Mesothelial cell of epicardium (in vitro differentiated cells): ENCODE measurements at places on chromosomes 5 and 9. TPM values are rescaled to one million over a fixed set of nuclear protein-coding genes. Genes with fewer than 3 reads are reported as not detected.
A peak's percentile ranks its signal among the peaks of the same experiment; 100 is the strongest.

The STPG3 gene
- total RNA-seq: 0.18 to 0.29 TPM in 2 of 3 replicates, not detected in the other

The PCDHB2 gene
- 116 to 127 TPM (median 118 TPM) in 3 replicates for total RNA-seq

The DRD1 gene
- total RNA-seq: 0.34 to 0.54 TPM (median 0.40 TPM) in 3 replicates

The F2RL2 gene
- total RNA-seq: 1.4 to 3.3 TPM (median 2.4 TPM) in 3 replicates

The FOXD1 gene
- total RNA-seq: 0.09 TPM in 1 of 3 replicates, not detected in the others

The TMEFF1 gene
- total RNA-seq: 19.6 to 25.5 TPM (median 24.3 TPM) in 3 replicates

The FGF10 gene
- total RNA-seq: 0.22 to 0.31 TPM in 2 of 3 replicates, not detected in the other

The DMXL1 gene
- total RNA-seq: 68.6 to 75.2 TPM (median 74.9 TPM) in 3 replicates

The PIP5K1B gene
- 0.87 to 1.4 TPM (median 1.3 TPM) in 3 replicates for total RNA-seq

The CDC20B gene
- 0.09 to 0.16 TPM in 2 of 3 replicates, not detected in the other for total RNA-seq

The ARHGEF39 gene
- total RNA-seq: 6.3 to 8.0 TPM (median 6.5 TPM) in 3 replicates

The TAF11L10 gene
- total RNA-seq: not detected in 3 replicates

The PLPPR1 gene
- 1.1 to 1.3 TPM (median 1.2 TPM) in 3 replicates for total RNA-seq

GRCh38 chr5:139961435-139962157 lies 81.5 kb downstream of the NRG2 start:
- no peaks in the 10 kb centered on the region for H3K4me1 ChIP-seq
- H3K27me3 ChIP-seq: peaks cover 49% of the 10 kb centered on the region
- DNase-seq: no peak
- no peaks in the 10 kb centered on the region for H3K36me3 ChIP-seq

DNA sequence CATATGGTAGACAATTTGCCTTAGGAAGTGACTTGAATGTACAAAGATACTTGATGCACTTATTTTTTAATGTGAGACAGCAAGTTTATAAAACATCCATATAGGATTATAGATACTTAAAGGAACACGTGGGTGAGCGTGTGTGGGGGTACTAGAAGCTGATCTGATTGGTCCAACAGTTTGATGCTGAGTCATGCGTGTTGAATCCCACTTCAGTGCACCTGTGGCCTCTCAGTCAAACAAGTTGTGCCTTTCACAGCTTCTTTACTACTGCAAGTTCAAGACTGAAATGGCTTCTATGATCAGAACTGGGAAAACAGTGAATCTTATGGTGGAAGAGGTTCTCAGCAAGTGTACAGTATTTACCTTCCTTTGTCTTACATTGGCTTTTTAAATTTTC lies 98.9 kb downstream of the MAP1B start:
- no peak overlapping the region for H3K4me3 ChIP-seq
- no peak overlapping the region for H3K27ac ChIP-seq
- H3K36me3 ChIP-seq: peaks cover 29% of the 10 kb centered on the region
- no peaks in the 10 kb centered on the region for H3K27me3 ChIP-seq

- H3K27ac ChIP-seq: peak overlapping the region; percentile 90
- no peak for DNase-seq
- peaks cover 6% of the 10 kb centered on the region for H3K36me3 ChIP-seq
- peaks cover 67% of the 10 kb centered on the region for H3K4me1 ChIP-seq
These were observed 89.3 kb downstream of the CEMIP2 start for GRCh38 chr9:71678999-71679398.

DNA sequence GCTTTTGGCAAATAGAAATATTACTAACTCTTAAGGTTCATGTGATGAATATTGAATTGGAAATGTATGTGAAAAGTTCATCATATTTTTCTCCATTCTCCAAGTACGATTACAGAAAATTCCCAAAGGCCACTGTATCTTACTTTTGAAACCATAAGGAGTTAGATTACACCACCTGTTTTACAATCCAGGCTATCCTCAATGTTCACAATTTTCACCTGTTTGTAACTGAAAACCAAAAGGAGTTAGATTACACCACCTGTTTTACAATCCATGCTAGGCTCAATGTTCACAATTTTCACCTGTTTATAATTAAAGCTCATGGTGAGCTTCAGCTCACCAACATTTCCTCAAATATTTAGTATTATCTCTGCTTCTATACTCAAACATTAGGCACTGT lies 188.0 kb downstream of the HCN1 start:
- peaks cover 2% of the 10 kb centered on the region for H3K27me3 ChIP-seq
- H3K4me1 ChIP-seq: no peaks in the 10 kb centered on the region
- H3K4me3 ChIP-seq: no peak overlapping the region
- H3K36me3 ChIP-seq: no peaks in the 10 kb centered on the region
- DNase-seq: no peak

- H3K4me3 ChIP-seq: no peak overlapping the region
- H3K27ac ChIP-seq: no peak overlapping the region
- H3K4me1 ChIP-seq: peaks cover 11% of the 10 kb centered on the region
These were observed 61.7 kb upstream of the TAF11L2 start for GRCh38 chr5:17436350-17436749.

DNA sequence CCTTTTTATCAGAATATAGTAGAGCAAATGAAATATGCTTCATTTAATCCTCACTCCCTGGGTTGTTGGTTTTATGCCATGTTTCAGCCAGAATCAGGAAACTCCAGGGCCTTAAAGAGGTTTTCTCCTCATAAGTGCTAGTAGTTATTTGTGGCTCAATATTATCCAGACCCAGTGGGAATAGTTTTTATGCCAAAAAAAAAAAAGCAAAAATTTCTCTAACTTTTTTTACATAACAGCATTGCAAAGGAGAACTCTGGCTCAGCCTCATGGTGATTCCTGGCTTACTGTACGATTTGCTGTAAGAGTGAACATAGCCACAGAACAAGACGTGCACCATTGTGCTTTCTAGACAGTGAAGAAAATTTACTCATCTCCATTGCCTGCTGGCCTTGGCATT lies 232.5 kb downstream of the PJA2 start:
- H3K27ac ChIP-seq: no peak overlapping the region
- H3K4me3 ChIP-seq: no peak overlapping the region
- peaks cover 3% of the 10 kb centered on the region for H3K4me1 ChIP-seq
- no peaks in the 10 kb centered on the region for H3K27me3 ChIP-seq
- DNase-seq: no peak

DNA sequence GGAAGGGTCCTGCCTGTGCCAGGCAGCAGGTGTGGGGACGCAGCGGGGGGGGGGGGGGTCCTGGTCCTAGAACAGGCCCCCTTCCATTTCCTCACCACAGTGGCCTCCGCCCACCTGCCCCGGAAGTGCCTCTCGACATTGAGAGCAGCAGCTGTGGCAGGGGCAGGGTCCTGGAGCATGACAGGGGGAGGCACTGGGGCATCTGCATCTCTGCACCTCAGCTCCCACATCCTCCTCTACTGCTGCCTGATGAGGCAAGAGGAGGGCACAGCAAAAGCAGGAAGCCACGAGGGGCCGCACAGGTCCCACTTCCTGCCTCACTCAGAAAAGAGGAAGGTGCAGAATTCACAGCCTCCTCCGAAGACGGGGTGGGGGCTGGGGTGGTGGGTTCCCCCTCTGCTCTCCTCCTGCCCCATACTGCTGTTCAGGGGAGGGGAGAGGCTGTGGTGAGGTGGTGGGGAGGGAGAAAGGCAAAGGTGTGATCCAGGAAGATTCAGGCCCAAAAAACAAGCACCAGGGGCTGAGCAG lies 14.8 kb downstream of the AKNA start:
- no peaks in the 10 kb centered on the region for H3K4me1 ChIP-seq
- no peak for DNase-seq
- H3K36me3 ChIP-seq: peaks cover 12% of the 10 kb centered on the region
- H3K27me3 ChIP-seq: no peaks in the 10 kb centered on the region
- H3K4me3 ChIP-seq: no peak overlapping the region

DNA sequence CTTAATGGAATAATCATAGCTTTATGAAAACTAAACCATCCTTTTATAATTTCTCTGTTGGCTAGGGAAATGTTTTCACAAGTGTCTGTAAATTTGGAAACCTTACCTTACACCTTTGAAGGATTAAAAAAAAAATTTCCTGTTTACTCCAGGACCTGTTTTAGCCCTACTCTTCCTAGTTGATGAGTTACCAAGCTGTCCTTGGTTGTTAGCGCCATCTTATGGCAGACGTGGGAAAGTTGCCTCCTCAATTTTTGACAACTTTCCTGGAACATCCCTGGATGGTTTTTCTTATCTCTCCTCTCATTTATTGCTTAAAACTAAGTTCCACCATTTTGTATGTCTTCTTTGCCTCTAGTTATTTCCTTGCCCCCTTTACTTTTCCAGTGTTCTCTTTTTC lies 25.7 kb downstream of the ZSWIM6 start:
- no peaks in the 10 kb centered on the region for H3K27me3 ChIP-seq
- H3K4me3 ChIP-seq: no peak overlapping the region
- DNase-seq: no peak

GRCh38 chr9:101587332-101588043 lies 7.3 kb downstream of the PPP3R2 start:
- H3K36me3 ChIP-seq: no peaks in the 10 kb centered on the region
- no peak overlapping the region for H3K4me3 ChIP-seq
- peaks cover 2% of the 10 kb centered on the region for H3K4me1 ChIP-seq

GRCh38 chr5:154971501-154971900 lies 30.6 kb downstream of the MRPL22 start:
- H3K4me1 ChIP-seq: no peaks in the 10 kb centered on the region
- no peak for DNase-seq
- H3K27me3 ChIP-seq: no peaks in the 10 kb centered on the region
- no peak overlapping the region for H3K27ac ChIP-seq
- peaks cover 13% of the 10 kb centered on the region for H3K36me3 ChIP-seq
- no peak overlapping the region for H3K4me3 ChIP-seq

GRCh38 chr9:109399258-109399767 lies 78.5 kb upstream of the EPB41L4B start:
- DNase-seq: no peak
- H3K27me3 ChIP-seq: no peaks in the 10 kb centered on the region
- H3K4me3 ChIP-seq: no peak overlapping the region
- peaks cover 7% of the 10 kb centered on the region for H3K36me3 ChIP-seq

- H3K36me3 ChIP-seq: no peaks in the 10 kb centered on the region
- no peak overlapping the region for H3K4me3 ChIP-seq
- H3K4me1 ChIP-seq: peaks cover 17% of the 10 kb centered on the region
- no peak for DNase-seq
These were observed 5.0 kb upstream of the PPP2R2B start for GRCh38 chr5:146883511-146883910.

GRCh38 chr9:3401221-3401954 lies 124.4 kb downstream of the RFX3 start:
- H3K4me1 ChIP-seq: peaks cover 13% of the 10 kb centered on the region
- H3K36me3 ChIP-seq: peaks cover 7% of the 10 kb centered on the region
- H3K4me3 ChIP-seq: no peak overlapping the region
- H3K27ac ChIP-seq: no peak overlapping the region
- no peak for DNase-seq

DNA sequence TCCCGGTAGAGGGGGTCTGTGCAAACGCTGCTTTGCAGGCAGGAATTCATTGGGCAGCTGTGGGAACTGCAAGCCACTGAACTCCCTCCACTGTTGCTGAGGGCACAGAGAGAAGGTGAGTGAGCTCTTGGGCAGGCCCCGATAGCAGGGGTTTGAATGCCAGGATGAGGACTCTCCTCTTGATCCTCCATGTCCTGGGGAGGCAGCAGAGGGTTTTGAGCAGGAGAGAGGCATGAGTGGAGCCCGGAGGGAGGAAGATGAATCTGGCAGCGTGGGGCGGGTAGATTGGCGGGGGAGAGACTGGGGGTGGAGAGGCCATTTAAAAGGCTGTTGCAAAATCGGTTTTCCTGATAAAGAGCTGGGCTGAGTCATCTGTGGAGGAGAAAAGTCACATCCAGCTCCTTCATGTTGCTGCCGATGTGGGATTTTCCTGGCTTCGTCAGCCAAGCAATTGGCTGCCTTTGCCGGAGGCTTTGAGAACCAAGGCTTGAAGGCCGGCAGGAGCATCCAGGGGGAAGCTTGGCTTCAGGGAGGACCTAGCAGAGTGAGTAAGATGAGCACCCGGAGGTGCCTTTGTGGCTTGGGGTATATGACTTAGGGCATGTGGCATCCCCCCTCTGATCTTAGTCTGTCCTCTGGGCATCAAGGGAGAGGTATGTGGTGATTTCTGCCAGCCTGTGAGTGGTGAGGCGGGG lies at the start of gene SYNPO:
SYNPO (plus strand) TSS at position 350 of the 695 bp plus-strand sequence. CDS start 7,616 bp downstream, outside the sequence.
- no peak for DNase-seq
- peaks cover 92% of the 10 kb centered on the region for H3K4me1 ChIP-seq
- no peaks in the 10 kb centered on the region for H3K27me3 ChIP-seq
- H3K27ac ChIP-seq: peak within 1 kb of the TSS; percentile 95
- H3K36me3 ChIP-seq: no peaks in the 10 kb centered on the region
